ENCODE measurements at places on chromosomes 3 and 15.

DNA sequence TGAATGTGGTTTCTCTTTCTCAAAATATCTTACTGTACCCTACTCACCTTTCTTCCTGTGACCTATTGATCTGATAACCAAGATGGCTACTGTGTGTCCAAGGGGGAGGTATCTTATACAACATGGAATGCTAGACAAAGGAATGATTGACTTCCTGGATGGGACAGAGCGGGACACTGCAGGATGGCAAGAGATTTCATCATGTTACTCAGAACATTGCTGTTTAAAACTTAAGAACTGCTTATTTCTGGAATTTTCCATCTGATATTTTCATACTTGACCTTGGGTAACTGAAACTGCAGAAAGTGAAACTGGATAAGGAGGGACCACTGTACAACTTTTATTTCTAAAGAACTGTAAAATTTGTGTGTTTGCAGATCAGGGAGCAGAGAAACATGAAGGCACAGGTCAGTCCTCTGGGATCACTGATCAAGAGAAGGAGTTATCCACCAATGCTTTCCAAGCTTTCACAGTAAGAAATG is 18.5 kb downstream of the CNOT10 start:
- no peak for DNase-seq

GRCh38 chr3:21697707-21698106 is 53.3 kb downstream of the ZNF385D start:
- DNase-seq = no peak

DNA sequence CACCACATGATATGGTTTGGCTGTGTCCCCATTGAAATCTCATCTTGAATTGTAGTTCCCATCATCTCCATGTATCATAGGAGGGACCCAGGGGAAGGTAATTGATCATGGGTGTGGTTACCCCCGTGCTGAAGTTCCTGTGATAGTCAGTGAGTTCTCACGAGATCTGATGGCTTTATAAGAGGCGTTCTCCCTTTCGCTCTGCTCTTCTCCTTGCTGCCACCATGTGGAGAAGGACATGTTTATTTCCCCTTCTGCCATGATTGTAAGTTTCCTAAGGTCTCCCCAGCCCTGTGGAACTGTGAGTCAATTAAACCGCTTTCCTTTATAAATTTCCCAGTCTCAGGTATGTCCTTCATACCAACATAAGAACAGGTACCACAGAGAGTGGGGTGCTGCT is 21.9 kb downstream of the OSTN start:
- no peak for DNase-seq

GRCh38 chr3:98199020-98199419 is 32.5 kb downstream of the OR5H15 start:
- DNase-seq = no peak

GRCh38 chr3:156981005-156981404 is 154.9 kb downstream of the LEKR1 start:
- no peak for DNase-seq

GRCh38 chr3:127275287-127275781 is 12.5 kb downstream of the PRR20G start:
- no peak for DNase-seq

GRCh38 chr15:37652646-37653417 is 281.6 kb upstream of the TMCO5A start:
- DNase-seq = no peak

DNA sequence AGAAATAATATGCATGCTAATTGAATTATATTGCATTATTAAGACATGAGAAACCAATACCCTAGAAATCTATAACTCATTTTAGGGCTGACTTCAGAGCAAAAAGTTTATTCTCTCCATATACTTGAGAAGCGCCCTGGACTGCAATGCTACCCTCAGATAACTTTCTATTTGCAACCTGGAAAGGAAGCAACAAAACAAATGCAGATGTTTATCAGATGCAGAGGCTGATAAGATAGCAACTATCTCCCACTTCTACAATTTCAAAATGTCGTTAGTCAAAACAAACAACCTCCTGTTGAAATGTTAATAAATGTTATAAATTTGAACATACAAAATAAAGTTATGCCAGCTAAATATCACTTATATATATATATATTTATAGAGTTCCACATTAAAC is 34.8 kb downstream of the HES1 start:
- no peak for DNase-seq

DNA sequence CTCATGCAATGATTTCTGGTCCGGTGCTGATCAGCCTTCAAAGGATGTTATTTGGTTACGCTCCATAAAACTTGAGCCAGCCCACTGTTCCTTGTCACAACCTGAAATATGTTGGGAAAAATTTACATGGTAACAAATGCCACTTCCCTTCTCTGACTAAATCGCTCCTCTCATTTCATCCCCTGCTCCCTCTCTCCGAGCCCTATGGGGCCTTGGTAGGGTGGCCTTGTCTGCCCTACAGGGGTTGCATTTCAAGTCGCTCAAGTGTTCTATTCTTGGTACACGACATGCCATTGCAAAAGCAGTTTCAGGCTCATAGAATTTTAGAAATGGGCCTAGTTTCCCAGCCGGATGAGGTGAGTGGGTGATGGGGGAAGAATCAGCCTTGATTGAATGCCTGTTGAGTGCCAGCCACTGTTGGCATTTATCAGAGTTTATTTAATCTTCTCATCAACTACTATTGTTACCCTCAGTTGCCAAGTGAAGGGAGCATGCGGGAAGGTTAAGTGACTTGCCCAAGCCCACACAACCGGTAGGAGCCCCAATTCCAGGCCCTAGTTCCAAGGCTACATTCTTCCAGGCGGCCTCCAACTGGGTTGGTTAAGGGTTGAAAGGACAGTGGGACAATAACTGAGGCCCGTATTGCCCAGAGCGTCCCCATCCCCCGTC is 961 bp upstream of the ABHD2 start:
- no peak for DNase-seq

DNA sequence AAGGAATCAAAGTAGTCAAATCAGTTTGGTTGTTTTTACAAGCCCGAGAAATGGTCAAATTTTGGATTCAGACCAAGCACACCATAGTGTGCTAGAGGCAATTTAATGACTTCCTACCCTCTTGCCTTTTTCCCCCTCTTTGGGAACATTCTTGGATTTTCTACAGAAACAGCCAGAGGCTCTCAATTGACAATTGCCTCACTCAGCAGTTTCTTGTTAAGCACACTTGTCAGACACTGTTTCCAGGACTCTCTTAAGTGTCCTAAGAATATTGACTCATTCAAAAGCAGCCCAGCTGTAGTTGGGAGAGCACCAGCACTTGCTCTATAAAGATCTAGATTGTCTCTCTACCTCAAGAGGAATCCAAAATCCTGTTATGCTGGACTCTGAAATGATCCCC is 1.5 kb upstream of the SLC35G2 start:
- no peak for DNase-seq

GRCh38 chr15:73069109-73069508 is 16.8 kb downstream of the NEO1 start:
- DNase-seq = no peak

DNA sequence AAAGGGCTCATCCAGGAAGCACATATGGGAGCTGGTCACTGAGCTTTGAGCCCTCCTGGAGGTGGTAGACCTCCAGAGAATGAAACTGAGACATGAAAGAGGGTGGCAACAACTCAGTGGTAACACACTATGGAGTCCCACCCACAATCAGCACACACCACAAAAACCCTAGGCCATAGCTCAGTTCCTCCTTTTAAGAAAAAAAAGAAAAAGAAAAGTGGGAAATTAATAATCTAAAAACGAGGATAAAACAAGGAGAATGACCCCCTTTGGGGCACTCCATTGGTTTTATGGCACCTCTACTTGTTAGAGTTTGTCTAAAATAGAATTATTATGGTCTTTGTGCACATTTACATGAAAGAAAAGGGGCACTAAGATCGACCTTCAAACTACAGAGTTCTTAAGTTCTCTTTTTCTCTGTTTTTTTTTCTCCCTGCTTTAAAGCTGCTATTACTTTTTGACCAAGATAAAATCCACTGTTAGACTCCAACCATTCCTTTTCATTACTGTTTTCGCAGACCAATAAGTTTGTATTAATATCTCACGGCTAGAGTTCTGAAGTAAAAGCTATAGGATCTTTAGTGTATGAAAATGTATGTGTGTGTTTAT is 40.2 kb upstream of the ZBTB20 start:
- peak; percentile 6 for DNase-seq

- DNase-seq = no peak
These were observed 525.9 kb upstream of the KCNMB2 start for GRCh38 chr3:178010306-178010705.

DNA sequence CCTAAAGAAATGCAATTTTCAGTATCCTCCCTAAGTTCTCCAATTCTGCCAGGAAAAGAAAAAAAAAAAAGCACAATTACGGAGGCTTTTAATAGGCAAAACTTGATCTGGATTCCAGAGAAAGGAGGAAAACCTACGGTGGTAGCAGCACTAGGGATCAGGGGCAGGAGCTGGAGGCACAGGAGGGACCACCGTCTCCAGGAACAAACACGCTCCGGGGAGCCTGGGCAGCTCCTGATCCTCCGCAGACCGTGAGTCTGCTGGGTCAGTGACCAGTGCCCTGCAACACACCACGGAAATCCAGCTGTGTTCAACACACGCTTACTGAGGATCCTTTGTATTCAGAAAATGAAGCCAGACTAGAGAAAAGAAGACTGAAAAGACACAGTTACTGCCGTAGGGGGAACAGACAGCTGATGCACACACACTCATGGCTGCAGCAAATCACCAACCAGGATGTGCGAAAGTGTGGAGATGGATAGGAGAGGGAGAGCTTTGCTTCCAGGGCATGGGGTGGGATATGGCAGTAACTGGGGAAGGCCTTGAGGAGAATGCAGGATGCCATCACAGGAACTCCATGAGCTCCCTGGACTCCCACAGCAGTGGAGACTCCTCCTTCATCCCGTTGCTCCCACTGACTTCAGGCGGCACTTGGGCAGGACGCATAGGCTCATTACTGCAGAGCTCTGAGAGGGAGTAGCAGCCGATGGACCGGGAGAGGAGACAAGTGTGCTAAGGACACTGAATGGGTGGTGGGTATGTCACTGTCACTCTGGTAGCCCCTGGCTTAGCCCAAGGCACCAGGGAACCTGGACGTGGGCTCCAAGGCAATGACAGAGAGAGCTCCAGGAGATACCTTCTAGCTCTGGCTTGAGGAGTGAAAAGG is 167.0 kb downstream of the ATP10A start:
- no peak for DNase-seq

DNA sequence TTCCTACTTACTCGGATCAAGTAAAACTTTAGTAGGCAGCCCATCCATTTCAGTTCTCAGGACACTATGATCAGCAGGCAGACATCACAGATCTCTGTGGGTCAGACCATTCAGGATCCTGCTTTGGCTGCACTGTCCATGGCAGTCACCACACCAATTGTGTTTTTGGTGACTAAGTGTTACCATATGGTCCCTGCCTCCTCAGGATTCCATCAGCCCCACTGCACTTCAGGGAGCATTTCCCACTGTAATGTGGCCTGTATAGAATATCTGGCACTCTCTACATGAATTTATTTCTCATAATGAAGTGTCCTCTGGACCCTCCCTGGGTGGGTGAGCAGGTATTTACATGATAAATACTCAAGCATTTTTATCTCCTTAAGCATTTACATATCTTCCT is 41.3 kb downstream of the ZNF445 start:
- DNase-seq = no peak

GRCh38 chr3:129122412-129123011 is 908 bp upstream of the RAB43 start:
- no peak for DNase-seq

DNA sequence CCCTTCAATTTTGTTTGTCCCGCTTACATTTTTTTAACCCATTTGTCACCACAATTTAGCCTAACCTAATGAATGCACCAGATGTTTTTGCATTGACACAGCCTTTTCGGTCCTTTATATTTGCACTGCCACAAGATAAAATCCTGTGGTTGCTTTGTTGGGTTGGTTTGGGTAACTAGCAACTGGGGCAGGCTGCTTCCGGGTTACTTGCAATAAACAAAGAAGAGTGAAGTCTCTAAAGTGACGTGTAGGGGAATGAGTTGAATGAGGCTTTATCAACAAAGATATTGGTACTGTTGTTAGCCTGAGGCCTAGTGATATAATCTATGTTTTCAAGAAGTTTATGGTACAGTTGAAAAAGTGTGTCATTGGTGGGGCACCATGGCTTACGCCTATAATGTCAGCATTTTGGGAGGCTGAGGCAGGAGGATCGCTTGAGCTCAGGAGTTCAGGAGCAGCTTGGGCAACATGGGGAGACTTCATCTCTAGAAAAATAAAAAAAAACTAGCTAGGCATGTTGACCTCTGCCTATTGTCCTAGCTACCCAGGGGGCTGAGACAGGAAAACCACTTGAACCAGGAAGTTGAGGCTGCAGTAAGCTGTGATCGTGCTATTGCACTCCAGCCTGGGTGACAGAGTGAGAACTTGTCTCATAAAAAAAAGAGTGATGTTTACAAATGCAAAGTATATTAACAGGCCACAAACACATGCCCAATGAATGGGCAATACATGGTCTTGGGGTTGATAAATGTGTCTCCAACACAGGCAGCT is 121.8 kb downstream of the OXSM start:
- peak; percentile 17 for DNase-seq

Data from CD4-positive, alpha-beta T cell treated with Interferon gamma for 1 hour (primary cell).